ENCODE measurements at places on chromosomes 12 and 14.

- no peak overlapping the region for H3K4me3 ChIP-seq
- peaks cover 3% of the 10 kb centered on the region for H3K36me3 ChIP-seq
- H3K4me1 ChIP-seq = no peaks in the 10 kb centered on the region
Measured at GRCh38 chr14:80695869-80696268, 245.7 kb downstream of the CEP128 start.

- H3K27me3 ChIP-seq = no peaks in the 10 kb centered on the region
- peaks cover 73% of the 10 kb centered on the region for H3K36me3 ChIP-seq
- DNase-seq = no peak
- peak overlapping the region; percentile 14 for H3K27ac ChIP-seq
Measured at GRCh38 chr14:24238123-24238522, 4.3 kb downstream of the TINF2 start.

- no peaks in the 10 kb centered on the region for H3K36me3 ChIP-seq
- H3K27me3 ChIP-seq = peaks cover 2% of the 10 kb centered on the region
- no peak for DNase-seq
- H3K27ac ChIP-seq = no peak overlapping the region
- H3K4me1 ChIP-seq = peaks cover 9% of the 10 kb centered on the region
- no peak overlapping the region for H3K4me3 ChIP-seq
Measured at GRCh38 chr14:30884901-30885300, 10.5 kb downstream of the COCH start.

GRCh38 chr12:40010899-40011774 is 94.7 kb downstream of the SLC2A13 start:
- no peaks in the 10 kb centered on the region for H3K36me3 ChIP-seq
- peaks cover 1% of the 10 kb centered on the region for H3K27me3 ChIP-seq
- no peak overlapping the region for H3K27ac ChIP-seq
- H3K4me1 ChIP-seq = peaks cover 16% of the 10 kb centered on the region
- H3K4me3 ChIP-seq = peak overlapping the region; percentile 51

DNA sequence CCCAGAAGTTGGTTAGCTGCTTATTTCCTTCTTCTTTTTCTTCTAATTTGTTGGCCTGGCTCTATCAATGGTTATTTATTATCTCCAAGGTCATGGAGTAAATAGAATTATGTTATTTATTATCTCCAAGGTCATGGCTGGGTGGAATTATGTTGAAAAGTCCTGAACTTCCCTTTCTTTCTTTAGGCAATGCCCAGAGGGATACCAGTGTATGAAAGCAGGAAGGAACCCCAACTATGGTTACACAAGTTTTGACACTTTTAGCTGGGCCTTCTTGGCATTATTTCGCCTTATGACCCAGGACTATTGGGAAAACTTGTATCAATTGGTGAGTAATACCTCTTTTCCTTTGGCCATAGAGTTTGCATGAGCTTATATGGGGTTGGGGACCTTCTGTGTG is 111.6 kb downstream of the SCN8A start:
- H3K4me1 ChIP-seq = no peaks in the 10 kb centered on the region
- H3K27me3 ChIP-seq = peaks cover 6% of the 10 kb centered on the region
- no peaks in the 10 kb centered on the region for H3K36me3 ChIP-seq
- H3K4me3 ChIP-seq = no peak overlapping the region

DNA sequence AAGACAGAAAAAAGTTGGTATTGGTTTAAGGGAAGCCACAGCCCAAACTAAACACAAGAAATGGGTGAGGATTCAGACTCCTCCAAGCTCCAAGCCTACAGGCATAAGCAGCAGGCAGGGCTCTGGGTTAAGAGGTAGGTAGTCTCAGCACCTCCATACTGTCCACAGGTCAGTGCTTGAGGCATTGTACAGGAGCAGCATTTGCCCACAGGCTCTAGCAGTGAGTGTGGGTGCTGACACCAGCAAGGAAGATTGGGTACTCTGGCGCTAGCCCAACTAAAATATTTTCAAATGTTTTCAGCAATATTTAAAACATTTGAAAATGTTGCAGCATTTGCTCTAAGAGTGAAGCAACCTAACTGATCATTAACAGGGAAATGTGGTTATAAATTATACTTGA is 33.1 kb downstream of the FERMT2 start:
- H3K27me3 ChIP-seq = peaks cover 2% of the 10 kb centered on the region
- H3K4me3 ChIP-seq = no peak overlapping the region
- DNase-seq = no peak
- peaks cover 8% of the 10 kb centered on the region for H3K4me1 ChIP-seq
- no peaks in the 10 kb centered on the region for H3K36me3 ChIP-seq
- peak overlapping the region; percentile 39 for H3K27ac ChIP-seq

GRCh38 chr12:126219654-126220279 is 1154.5 kb downstream of the AACS start:
- no peak for DNase-seq
- H3K36me3 ChIP-seq = no peaks in the 10 kb centered on the region
- H3K27ac ChIP-seq = no peak overlapping the region
- H3K27me3 ChIP-seq = no peaks in the 10 kb centered on the region

GRCh38 chr12:92676710-92677109 is 26.1 kb upstream of the PLEKHG7 start:
- H3K4me3 ChIP-seq = no peak overlapping the region
- no peaks in the 10 kb centered on the region for H3K36me3 ChIP-seq
- no peak for DNase-seq

DNA sequence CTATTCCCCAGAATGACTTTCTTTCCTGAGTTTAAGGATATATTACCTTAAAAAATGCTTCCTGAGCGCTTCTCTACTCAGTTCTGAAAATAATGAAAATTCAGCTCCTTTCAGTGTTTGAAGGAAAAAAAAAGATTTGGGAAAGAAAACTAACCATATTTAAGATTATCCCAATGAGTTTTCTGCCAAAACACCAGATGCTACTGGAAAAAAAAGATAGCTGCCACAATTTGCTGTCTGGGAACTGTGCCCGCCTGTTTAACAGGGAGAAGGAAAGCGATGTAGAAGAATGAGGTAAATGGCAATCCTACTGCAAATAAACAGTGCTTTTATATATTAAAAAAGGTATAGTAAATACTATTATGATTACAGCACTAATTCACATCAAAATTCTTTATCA is 367.6 kb upstream of the PRICKLE1 start:
- no peak overlapping the region for H3K4me3 ChIP-seq
- H3K27me3 ChIP-seq = no peaks in the 10 kb centered on the region
- H3K4me1 ChIP-seq = no peaks in the 10 kb centered on the region
- no peaks in the 10 kb centered on the region for H3K36me3 ChIP-seq

DNA sequence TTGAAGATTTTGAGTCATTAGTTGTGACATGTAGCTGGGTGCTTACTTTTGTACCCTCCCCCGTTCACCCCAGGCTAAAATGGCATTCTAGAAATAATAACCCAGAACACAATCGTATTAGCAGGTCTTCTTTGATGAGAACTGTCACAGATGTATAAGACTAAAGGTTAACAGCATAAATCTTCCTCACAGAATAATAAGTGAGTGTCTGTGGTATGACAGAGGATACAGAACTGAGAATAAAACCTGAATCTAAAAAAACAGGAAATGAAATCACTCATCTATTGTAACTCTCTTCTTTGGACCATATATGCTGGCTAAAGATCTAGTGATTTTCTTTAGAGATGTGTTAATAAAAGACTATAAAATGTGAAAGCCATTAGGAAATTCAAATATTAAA is 746.6 kb downstream of the LRFN5 start:
- no peak for DNase-seq
- no peak overlapping the region for H3K27ac ChIP-seq
- H3K4me3 ChIP-seq = no peak overlapping the region
- H3K36me3 ChIP-seq = no peaks in the 10 kb centered on the region

Data from activated T-helper 2 cell treated with anti-CD3 and anti-CD28 coated beads, Interferon-gamma antibody, Interleukin-2, Interleukin-4, amounts not matched to agents 10 μg/mL and 5 μg/mL and 100 μg/mL, durations not matched to agents 14 hours and 24 hours and 36 hours (primary cell).